ENCODE measurements at places on chromosomes 3 and 15.

- no peak for DNase-seq
Observed at GRCh38 chr15:100596792-100597191, 5.2 kb downstream of the LINS1 start.

DNA sequence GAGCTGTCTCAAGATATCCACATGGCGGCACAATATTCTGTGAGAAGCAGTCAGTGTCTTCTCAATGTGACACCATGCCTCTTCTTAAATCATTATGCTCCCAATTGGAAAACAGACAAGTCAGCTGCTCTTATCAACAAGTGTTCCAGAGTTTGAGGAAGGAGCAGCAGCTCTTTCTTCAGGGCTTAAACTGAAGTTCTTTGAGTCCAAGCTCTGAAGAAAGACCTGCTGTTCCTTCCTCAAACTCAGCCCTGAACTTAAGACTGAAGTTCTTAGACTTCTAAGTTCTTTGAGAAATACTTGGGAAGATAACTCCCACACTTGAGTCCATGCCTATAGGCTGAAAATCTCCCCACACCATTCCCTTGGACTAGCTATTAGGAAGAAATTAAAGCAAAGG, 43.4 kb downstream of the NPTN start:
- no peak for DNase-seq

DNA sequence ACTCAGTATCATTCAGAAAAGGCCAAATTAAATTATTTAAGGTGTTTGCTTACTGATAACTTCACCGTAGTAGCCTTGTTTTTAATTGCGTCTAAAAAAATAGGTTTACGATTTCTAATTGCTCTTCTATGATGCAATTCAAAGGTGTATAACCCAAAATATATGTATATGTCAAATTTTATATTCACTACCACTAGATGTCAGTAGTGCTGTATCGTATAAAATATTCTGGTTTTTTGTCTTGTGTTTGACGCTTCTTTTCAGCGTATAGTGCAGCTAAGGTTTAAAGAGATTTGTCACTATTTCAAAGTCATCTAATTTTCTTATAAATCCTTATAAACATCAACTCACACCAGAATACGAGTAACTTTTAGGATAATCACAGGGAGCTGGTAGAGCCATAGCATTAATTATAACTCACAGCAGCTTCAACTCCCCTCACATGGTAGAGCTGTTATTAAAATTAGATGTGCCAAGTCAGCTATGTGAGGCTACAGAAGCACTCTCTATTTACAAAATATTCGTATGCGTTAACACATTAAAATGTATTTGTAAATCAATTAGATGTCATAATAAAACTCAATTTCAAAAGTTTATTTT, 3.5 kb downstream of the PFN2 start:
- DNase-seq, result peak; percentile 70

GRCh38 chr3:72205297-72205826, 420.4 kb upstream of the PROK2 start:
- DNase-seq, result no peak

- DNase-seq, result peak; percentile 47
Observed at GRCh38 chr3:179446501-179446900, 4.8 kb downstream of the GNB4 start.

- DNase-seq, result no peak
Observed at GRCh38 chr3:71495708-71496472, 87.6 kb downstream of the FOXP1 start.

DNA sequence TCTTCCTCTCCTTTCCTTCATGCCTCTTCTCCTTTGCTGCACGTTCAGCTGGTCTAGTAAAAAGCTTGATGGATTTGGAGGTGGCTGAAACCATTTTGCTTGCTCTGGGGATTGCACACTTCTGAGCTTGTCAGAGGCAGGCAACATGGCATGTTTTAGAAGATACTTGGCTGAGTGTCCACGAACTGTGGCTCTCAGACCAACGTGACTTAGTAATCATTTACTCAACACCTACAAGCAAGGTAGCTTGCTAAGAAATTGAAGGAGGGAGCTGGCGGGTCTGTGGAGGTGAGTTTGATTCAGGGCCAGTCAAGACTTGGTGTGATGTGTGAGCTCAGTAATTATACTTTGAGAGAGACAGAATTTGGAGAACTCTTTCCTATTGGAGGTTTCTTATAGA, 196.0 kb downstream of the LPP start:
- DNase-seq, result no peak

- DNase-seq, result no peak
Observed at GRCh38 chr3:102614585-102614984, 179.8 kb downstream of the ZPLD1 start.

GRCh38 chr3:69388241-69388640, 2.4 kb upstream of the FRMD4B start:
- DNase-seq, result no peak

- no peak for DNase-seq
Observed at GRCh38 chr3:127454051-127454450, 136.5 kb downstream of the TPRA1 start.

DNA sequence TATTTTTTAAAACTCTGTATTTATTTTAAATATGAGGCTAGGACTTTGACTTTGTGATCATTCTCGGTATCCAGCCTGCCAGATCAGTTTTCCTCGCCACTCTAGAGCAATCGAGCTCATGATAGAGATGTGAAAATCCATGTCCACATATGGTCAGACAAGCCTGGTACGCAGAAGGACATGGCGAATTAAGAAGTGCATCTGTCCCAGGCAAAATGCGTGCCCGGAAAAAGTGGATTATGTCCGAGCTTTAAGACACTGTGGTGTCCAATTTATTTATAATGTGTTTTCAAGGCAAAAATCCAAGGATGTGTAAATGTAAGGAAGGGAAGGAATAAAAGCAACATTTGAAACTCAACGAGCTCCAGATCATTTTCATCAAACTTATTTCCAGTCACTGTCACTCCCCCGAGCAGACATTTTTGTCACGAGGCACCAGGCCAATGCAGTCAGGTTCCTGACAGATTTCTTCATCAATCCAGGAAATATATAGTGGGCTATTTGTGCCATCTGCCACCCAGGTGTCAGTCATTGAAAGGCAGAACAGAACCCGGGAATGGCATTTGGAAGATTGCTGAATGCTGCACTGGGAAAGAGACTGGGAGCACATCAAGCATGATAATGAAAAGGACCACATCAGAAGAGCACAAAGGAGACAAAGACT, 825.7 kb downstream of the SQOR start:
- DNase-seq, result no peak
